Activated CD4-positive, alpha-beta T cell treated with anti-CD3 and anti-CD28 coated beads, Interleukin-2, Interleukin-6, amounts not matched to agents 100 ng/mL and 50 ng/mL, durations not matched to agents 16 hours and 8 hours (primary cell): ENCODE measurements at places on chromosomes 7 and 10.

DNA sequence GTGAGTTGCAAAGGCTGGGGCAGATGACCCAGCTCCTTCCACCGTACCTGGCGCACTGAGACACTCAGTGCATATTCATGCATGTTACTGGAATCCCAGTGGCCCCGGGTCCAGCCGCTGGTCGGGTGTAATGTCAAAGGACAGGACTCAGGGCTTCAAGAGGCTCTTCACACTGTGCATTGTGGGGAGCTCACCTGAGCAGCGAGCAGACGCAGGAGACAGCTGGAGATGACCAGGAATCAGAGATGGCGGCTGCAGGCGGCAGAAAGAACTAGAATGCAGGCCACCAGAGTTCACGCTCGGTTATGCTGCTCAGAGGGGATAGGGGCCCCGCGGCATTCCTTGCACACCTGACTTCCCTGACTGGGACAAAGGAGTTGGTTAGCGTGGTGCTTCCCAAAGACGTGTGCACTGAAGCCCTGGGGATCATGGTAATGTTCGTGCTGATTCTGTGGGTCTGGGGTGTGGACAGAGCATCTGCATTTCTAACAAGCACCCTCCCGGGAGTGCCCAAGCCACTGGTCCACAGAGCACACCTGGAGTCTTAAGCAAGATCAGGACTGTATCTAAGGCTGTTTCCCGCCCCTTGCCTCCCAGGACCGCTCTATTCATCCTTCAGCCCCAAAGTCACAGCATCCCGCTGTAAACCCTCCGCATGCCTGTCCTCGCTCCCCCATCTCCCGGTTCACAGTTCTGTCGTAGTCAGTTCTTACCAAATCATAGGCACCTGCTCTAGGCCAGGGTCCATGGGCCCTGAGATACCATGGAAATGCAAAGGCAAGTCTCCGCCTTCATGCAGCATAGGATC, 71.0 kb downstream of the MKI67 start:
- DNase-seq: no peak

- DNase-seq: no peak
These were observed 607.7 kb downstream of the GALNT17 start for GRCh38 chr7:71739520-71740173.

DNA sequence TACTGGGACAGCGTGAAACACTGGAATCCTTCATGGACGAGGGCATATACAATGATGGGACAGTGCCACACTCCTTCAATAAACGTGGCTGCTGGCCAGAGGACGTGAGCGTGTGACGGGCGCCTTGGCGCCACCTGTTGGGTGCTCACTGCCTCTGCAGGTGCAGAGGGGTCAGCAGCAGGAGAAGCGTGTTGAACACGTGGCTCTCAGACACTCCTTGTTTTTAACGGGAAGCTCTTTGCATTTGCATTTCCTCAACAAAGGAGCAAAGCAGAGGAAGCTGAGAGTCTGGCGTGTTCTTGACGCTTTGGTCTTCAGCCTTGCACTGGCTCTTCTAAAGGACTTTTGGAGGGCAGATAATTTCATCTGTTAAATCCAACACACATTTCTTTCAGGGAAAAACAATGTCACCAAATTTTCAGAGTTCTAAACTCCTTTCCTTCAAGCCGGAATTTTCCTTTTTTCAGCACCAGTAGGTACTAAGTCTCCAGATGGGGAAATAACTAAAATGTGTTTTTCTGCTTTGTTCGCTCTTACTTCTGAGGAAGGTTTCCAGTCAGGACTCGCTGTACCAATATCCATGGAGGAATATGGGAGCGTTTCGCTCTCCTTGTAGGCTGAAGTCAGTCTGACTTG, 2.9 kb upstream of the GET4 start:
- DNase-seq: peak; percentile 87

GRCh38 chr10:126476246-126476645, 88.0 kb upstream of the ADAM12 start:
- no peak for DNase-seq
